ENCODE measurements at places on chromosomes 2 and 18.
A peak's percentile ranks its signal among the peaks of the same experiment; 100 is the strongest.

- no peak for DNase-seq
Measured at GRCh38 chr18:59054496-59055287, 85.0 kb upstream of the SEC11C start.

GRCh38 chr2:30393510-30393909, 53.5 kb upstream of the LCLAT1 start:
- no peak for DNase-seq

DNA sequence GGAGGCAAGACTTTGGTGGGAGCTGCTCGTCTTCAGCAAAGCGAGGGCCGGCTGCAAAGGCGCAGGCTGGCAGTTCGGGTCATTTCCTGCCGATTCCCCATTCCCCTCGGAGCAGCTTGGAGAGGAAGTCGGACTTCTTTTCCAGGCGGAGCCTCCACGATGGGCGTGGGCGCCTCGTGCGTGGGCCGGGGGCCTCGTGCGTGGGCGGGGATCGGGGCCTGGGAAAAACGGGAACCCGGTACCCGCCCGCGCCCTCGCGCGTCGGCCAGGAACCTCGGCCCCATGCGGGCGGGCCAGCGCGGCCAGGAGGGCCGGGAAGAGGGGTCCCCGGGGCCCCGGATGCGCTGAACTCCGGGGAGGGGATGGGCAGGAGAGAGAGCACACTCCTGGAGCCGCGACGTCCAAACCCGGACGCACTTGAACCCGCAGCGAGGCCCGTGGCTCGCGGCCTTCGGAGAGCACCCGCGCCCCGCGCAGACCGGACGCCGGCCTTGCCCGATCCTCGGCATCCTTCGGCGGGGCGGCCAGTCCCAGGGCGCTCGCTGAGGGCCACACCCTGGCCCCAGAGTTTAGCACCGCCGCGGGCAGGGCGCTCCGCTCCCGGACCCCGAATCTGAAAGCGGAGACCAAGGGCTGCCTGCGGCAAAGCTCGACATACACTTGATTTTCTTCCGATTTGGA, 368.4 kb downstream of the MTX2 start:
- DNase-seq, result peak; percentile 86

- DNase-seq, result no peak
Measured at GRCh38 chr2:140584471-140584870, 1546.3 kb downstream of the LRP1B start.

DNA sequence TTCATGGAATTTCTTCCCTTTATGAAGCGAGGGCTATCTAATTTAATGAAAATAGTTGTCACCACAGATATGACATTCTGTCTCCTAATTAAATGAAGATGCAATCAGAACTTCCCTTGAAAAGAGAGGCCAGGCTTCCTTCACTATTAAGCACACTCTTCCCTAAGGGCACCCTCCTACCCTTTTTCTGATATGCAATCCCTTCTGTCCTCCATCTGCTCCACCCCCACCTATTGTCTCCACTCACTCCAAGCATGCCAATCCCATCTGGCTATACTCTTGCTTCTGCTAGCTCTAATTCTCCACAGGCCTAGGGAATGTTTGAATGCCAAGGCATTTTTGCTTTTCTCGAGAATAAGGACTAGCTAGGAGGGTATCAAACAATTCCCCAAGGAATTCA, 818.4 kb upstream of the FSHR start:
- no peak for DNase-seq

- no peak for DNase-seq
Measured at GRCh38 chr18:52747869-52748268, 407.9 kb downstream of the DCC start.

- DNase-seq, result peak; percentile 81
Measured at GRCh38 chr2:100262555-100263320, 59.6 kb downstream of the LONRF2 start.

DNA sequence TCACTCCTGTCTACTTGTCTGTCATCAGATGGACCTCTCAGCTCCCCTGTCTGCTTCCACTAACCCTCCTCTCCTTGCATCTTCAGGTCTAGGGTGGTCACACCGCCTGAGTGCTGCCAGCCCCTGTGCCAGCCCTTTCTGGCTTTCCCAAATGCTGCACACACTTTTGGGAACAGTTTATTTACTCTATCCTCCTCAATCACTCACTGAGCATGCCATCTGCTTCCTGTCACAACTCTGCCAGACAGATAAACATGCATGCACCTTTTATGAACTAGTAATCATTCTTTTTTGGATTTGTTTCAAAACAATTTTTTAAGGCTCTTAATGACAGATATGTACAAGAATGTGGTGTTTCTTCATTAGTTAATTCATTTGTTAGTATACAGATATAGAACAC, 56.3 kb upstream of the CCDC195 start:
- no peak for DNase-seq

GRCh38 chr2:136060416-136060815, 57.5 kb downstream of the CXCR4 start:
- DNase-seq, result no peak

GRCh38 chr2:63871864-63872263, 30.2 kb downstream of the UGP2 start:
- no peak for DNase-seq

DNA sequence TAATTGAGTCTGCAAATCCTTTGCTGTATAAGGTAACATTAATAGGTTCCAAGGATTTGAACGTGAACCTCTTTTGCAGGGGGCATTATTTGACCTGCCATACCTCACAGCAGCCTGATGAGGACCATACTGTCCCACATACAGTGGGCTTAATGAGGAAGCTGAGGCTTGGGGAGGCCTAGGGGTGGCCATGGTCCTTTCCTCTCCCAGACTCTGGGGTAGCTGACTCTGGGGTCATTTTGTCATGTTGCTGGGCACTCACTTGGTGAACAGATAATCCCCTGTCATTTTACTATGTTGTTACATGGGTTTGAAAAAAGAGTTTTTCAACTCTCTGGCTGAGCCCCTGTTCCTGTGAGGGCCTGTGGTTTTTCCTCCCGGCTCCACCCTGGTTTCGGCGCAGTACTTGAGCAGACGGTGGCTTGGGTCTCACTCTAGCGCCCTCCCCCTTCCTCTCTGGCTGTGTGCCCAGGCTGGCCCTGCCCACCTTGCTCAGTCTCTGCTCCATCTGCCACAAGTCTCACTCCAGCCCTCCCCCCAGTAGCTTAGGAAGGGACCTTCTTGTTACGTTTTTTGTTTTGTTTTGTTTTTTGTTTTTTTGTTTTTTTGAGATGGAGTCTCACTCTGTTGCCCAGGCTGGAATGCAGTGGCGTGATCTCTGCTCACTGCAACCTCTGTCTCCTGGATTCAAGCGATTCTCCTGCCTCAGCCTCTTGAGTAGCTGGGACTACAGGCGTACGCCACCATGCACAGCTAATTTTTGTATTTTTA, 21.0 kb downstream of the INPP4A start:
- no peak for DNase-seq

DNA sequence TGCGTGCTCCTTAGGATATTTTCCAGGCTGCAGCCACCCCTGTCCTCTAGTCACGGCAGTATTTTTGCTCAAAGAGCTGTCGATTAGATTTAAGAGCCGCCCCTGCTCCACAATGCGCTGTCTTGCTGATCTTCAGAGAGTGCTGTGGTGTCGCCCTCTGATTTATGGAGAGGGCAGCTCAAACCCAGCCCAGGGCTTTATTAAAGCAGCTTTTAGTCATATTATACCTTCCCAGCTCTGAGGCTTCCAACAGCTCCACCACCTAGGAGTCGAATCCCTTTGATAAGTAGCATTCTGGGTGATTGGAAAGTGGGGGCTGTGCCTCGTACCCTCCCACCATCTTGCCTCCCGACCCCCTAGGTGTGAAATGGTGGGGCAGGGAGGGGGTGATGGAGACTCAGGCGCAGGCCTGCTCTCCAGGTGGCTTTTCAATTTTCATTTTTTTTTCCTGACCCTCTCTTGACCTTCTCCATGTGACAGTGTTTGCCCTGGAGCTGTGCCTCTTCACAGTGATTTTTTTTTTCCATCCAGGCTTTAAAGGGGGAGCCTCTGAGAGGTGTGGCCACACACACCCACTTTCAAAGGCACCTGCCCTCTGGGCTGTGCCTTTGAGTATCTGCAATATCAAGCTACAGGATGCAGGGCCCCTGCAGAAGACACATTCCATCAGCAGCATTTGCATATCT, 53.1 kb upstream of the NRP2 start:
- DNase-seq, result no peak

- no peak for DNase-seq
Measured at GRCh38 chr2:175579646-175580045, 398.1 kb upstream of the ATP5MC3 start.

DNA sequence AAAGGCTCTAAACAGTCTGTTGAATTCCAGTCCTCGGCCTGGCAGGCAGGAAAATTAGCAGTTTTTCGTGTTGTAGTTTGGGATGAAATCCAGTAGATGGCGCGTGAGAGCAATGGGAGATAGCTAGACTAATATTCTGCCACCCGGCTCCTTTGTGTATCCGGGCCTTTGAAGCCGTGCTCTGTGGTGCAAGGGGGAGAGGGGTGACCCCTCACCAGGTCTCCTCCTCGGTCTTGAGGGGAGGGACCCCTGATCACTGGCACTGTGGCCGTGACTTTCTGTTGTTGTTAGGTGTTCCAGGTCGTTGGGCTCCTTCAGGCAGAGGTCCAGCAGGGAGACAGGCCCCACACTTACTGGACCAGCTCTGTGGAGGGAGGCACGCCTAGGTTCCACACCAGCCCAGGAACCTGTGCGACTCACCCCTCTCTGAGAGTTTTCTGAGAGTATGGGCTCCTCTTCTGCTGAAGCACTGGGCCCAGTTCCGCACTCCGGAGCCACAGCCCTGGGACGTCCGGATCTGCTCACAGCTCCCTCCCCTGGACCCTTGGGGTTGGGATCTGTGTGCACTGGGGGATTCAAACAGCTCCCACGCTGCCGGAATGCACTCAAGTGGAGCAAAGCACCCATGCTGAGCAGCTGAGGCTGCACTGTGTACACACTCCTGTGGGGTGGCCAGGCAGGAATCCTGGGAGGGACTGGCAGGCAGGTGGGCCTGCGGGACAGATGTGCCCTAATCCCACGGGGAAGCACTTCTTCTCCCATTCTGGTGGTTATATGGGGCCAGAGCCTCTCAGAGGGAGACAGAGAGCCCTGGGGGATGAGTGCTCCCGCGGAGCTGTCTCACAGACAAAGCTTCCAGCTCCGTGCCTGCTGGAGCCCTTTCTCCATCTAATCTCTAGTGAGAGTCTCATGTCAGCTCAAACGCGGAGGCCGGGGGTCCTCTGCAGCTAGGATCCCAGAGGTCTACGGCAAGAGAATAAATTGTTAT, 8.8 kb downstream of the GKN2 start:
- peak; percentile 32 for DNase-seq

DNA sequence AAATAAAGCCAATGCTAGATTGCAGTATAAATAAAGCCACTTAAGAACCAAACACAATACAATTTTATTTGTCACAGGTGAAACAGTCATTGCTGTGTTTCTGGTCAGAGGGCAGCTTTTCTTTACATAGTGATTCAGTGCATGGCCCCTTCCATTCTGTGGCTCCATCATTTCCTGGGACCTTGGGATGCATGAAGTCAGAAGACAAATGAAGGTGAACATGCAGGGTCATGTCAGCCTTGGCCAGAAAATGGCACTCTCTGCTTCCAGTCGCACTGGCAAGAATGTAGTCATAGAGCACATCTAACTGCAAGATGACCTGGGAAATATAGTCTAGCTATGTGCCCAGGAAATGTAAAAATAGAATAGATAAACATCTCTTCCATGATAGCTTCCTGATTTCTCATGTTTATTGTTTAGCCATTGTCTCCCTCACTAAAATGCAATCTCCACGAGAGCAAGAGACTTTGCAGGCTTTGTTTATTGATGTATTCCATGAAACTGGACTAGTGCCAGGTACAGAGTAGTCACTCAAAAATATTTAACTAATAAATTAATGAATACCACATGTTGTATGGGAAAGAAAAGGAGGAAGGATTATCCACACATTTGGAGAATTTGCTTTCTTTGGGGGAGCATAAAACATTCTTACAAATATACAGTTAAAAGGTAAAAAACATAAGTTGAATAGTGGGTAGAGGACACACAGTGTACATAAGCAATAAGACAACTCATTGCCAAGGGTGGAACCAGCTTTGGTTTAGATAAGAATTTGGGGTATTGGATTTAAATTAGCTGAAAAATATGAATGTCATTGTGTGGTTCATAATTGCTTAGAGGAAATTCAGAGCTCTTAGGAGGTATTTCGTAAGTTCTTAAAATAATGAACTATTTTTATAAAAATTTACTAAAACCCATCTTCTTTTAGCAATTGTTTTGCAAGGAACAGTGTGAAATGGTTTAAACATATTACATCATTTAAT, 343.8 kb downstream of the PID1 start:
- no peak for DNase-seq

GRCh38 chr2:237700512-237701032, 73.2 kb downstream of the LRRFIP1 start:
- no peak for DNase-seq

DNA sequence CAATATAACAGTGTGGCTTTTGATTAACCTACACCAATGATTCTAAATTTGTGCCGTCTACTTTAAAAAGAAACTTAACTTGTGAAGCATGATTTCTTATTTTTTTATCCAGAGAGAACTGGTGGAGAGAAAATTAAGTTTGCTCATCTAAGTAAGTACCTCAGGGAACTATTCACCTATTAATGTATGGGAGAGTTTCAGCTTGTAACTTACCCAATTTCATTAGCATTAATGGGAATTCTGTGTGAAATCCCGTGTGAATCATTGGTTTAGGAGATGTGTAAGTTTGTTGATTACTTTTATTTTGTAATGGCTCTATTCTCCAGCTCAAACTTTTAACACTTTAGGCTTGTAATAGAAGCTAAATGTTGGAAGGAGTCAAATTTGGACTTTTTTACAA, 1061.5 kb downstream of the TDRD15 start:
- no peak for DNase-seq

DNA sequence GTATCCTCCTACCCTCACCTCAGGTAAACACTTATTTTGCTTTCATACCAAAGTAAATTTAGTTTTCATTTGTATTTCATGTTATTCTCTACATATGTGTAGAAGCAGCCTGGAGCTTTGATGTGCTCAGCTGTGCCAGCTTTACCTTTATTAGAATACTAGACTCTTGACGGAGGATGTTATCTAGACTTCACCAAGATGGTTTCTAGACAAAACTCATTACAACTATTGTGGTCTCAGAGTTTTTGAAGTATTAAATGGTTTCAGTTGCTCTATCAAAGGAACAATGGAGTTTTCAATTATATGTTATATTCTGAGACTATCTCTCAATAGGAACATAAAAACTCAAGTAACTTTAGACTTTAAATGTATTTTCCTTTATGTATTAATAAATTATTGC, 5.0 kb upstream of the IL18RAP start:
- no peak for DNase-seq

GRCh38 chr2:95349568-95350322, 52.6 kb downstream of the KCNIP3 start:
- DNase-seq, result peak; percentile 36

GRCh38 chr2:40158781-40159180, 293.1 kb downstream of the SLC8A1 start:
- no peak for DNase-seq

- DNase-seq, result no peak
Measured at GRCh38 chr2:134325696-134326095, 71.8 kb downstream of the MGAT5 start.
